ENCODE measurements at places on chromosomes 16 and 17. TPM values are rescaled to one million over a fixed set of nuclear protein-coding genes. Genes with fewer than 3 reads are reported as not detected.

DNA sequence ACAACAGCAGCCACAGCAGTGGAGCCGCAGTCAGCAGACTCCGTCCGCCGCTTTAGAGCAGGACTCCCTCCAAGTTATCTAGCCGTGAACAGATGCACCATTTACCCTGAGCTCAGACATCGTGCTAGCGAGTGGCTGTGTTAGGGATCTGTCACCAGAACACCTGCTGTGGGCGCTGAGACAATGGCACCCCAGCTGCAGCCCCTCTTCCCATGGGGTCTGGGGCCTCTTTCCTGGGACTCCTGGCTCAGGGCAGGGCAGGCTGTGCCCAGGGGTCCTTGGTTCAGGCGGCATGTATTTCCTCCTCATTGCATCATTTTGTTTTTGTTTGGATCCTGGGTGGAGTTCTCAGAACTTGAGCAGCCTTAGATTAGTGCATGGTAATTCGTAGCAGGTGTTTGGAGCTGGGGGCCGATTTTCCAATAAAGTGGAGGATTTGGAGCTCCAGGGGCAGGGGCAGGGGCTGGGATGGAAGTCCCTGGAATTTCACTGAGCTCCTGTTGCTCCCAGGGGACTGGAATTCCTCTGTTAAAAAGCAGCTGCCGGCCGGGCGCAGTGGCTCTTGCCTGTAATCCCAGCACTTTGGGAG, 23.4 kb downstream of the NMRAL1 start:
- H3K4me1 ChIP-seq = no peaks in the 10 kb centered on the region
- no peak overlapping the region for H3K27ac ChIP-seq
- H3K27me3 ChIP-seq = no peaks in the 10 kb centered on the region
- no peak overlapping the region for H3K4me3 ChIP-seq
- H3K36me3 ChIP-seq = peaks cover 68% of the 10 kb centered on the region
- DNase-seq = no peak

Gene CPHXL2
- not detected for total RNA-seq

Gene MMP28
- 0.96 TPM for total RNA-seq

DNA sequence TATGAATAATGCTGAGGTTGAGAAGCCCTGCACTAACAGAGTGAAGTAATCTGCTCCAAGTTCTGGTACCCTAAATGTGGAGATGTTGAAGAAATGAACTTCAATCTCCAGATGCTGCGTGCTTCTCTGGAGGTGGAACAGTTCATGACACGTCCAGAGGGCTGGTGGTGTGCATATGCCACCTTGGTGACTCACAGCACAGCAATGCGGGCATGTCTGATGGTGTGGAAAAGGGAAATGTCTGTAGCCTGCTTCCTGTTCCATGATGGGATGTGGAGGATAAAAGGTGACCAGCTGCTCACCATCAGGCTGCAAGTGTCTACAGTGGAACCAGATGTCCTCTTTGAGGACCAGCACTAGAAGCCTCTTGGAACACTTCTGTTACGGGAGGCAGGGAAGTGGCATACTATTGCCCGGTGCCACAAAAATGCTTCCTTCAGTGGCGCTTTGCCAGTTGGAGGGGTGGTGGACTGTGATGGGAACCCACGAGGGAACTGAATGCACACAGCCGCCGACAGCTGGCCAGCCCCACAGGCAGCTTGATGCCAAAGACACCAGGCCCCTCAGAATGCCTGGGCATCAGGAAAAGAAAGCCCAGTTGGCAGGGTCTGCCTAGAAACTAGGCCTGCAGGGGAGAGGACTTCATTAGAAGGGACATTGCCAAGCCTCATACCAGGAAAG, 19.9 kb downstream of the SNX11 start:
- H3K36me3 ChIP-seq = peaks cover 5% of the 10 kb centered on the region
- no peak overlapping the region for H3K27ac ChIP-seq
- H3K4me3 ChIP-seq = no peak overlapping the region
- DNase-seq = no peak

GRCh38 chr16:2082171-2082982, 34.6 kb downstream of the TSC2 start:
- peaks cover 12% of the 10 kb centered on the region for H3K36me3 ChIP-seq
- DNase-seq = no peak
- H3K4me3 ChIP-seq = no peak overlapping the region

Gene GPS2
- 127 TPM for total RNA-seq

Gene PTGES3L
- 0.30 TPM for total RNA-seq

- no peaks in the 10 kb centered on the region for H3K4me1 ChIP-seq
- no peak overlapping the region for H3K4me3 ChIP-seq
- no peaks in the 10 kb centered on the region for H3K27me3 ChIP-seq
- DNase-seq = no peak
Measured at GRCh38 chr16:3594316-3595109, 16.9 kb downstream of the SLX4 start.

Gene OSGIN1
- 1.2 TPM for total RNA-seq

Gene C1QTNF1
- total RNA-seq = not detected

Gene CHAD
- total RNA-seq = not detected

DNA sequence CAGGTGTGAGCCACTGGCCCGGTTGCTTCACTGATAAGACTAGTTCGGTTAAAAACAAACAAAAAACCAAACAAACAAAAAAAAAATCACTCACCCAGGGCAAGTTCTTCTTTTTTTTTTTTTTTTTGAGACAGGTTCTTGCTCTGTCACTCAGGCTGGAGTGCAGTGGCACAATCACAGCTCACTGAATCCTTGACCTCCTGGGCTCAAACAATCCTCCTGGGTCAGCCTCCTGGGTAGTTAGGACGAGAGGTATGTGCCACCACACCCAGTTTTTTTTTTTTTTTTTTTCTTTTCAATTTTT, 119.5 kb upstream of the CORO6 start:
- H3K4me1 ChIP-seq = peaks cover 35% of the 10 kb centered on the region
- no peak for DNase-seq
- no peak overlapping the region for H3K27ac ChIP-seq
- no peaks in the 10 kb centered on the region for H3K27me3 ChIP-seq
- peaks cover 6% of the 10 kb centered on the region for H3K36me3 ChIP-seq

DNA sequence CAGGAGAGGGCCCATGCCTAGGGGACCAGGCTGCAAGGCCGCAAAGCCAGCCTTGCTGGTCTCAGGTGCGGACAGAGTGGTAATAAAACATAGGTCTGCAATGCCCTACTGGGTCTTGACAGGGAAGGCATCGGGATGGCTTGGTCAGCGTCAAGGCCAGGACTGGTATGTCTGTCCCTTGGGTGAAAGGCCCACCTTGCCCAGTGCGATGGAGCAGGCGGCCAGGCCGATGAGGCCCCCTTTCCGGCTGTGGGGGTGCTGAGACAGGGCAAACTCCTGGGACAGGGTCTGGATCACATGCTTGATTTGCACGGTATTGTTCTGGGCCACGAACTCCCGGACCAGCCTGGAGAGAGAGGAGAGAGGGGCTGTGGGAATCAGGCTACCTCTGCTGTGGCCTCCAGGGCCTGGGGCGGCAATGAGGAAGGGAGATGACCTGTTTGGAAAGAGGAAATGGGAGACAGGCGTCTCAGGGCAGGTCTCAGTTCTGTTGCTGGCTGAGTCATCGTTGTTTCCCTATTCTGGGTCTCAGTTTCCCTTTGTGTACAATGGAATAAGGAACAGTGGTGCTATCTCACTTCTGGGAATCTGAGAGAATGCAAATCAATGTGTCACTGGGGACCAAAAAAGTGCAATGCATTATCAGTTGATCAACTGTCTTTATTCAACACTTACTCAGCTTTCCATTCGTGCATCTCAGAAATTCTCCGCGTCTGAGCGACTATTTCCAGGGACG, 14.8 kb downstream of the VAC14 start:
- no peak overlapping the region for H3K27ac ChIP-seq
- DNase-seq = no peak
- no peaks in the 10 kb centered on the region for H3K27me3 ChIP-seq
- no peaks in the 10 kb centered on the region for H3K4me1 ChIP-seq
- no peak overlapping the region for H3K4me3 ChIP-seq

DNA sequence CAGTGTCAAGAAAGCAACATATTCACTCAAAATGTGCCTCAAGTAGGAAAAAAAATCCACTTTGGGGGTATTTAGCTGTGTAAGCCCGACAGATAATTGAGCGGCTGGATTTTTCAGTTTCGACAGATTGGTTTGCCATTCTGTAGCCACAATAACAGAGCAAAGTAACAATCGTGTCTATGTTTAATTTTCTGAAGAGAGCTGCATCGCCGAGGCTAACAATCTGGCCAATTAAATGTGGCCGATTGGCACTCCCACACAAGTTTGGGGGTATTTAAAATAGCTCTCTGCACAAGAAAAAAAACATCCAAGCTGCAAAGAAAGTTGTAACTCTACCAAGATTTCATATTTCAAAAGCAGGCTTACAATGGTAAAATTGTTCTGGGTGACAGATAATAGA, 99.7 kb upstream of the CDH13 start:
- no peaks in the 10 kb centered on the region for H3K27me3 ChIP-seq
- no peak for DNase-seq
- no peak overlapping the region for H3K4me3 ChIP-seq
- no peak overlapping the region for H3K27ac ChIP-seq
- no peaks in the 10 kb centered on the region for H3K4me1 ChIP-seq

DNA sequence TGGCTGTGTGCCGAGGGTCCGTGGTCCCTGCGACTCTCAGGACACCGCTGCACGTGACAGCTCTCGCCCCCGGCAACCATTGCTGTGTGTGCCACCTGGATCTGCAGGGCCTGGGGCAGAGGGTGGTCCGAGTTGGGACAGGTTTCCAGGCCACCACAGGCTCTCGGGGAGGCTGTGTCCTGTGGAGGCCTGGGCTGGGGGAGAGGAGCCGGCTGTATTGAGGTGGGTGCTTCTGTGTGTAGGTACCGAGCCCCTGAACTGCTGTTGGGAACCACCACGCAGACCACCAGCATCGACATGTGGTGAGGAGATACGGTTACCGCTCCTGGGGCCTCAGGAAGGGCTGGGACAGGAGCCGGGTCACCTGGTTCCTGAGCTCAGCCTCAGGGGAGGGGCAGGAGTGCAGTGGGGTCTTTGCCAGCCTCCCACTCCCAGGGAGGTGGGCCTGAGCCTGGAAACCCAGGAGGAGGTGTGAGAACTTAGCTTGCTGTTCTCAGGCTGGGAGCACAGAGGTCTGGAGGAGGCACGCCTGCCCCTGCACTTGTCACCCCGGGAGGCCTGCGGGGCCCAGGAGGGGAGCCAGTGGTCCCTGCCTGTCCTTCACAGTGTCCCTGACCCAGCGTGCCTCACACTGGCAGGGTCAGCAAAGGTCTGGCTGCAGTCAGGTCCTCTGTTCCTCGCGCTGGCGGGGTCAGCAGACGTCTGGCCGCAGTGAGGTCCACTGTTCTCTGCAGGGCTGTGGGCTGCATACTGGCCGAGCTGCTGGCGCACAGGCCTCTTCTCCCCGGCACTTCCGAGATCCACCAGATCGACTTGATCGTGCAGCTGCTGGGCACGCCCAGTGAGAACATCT, 7.3 kb downstream of the SPATA2L start:
- H3K27ac ChIP-seq = no peak overlapping the region
- H3K4me3 ChIP-seq = no peak overlapping the region
- H3K36me3 ChIP-seq = peaks cover 20% of the 10 kb centered on the region
- H3K27me3 ChIP-seq = no peaks in the 10 kb centered on the region
- DNase-seq = no peak
- peaks cover 13% of the 10 kb centered on the region for H3K4me1 ChIP-seq

DNA sequence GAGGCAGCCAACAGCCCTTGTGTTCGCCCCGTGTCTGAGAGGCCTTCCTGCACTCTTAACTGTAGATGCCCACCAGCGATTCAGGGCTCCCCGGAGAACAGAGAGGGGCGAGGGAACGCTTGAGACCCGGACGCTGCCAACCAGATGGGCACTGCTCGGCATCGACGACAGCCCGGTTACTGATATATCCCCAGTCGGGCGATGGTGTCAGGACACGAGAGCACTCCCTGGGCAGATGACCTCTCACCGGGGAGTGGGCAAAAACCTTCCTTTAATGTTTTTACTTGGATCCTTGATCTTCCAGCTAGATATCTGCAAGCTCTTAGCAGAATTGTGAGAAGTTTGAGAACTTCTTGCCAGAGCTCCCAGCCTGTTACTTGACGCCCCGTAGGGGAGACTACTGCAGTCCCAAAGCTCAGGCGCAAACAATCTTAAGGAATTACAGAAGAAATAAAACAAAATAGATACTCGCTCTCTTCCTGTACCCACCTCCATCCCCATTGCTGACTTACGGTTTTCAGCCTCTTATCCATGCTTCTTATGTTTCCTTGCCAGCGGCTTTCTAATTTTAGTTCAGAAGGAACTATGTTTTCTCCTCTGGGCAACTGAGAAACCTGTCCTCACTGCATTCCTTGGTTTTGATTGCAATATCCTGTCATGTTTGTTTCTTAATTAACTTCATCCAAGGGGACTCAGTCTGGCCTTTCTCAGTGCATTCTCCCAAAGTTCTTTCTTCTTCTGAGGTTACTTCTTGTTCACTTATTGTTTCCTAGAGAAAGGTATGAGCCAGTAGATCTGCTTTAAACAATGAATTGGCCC, 845 bp downstream of the SP2 start:
- peak overlapping the region; percentile 97 for H3K27ac ChIP-seq
- peaks cover 42% of the 10 kb centered on the region for H3K4me1 ChIP-seq
- no peaks in the 10 kb centered on the region for H3K27me3 ChIP-seq
- H3K4me3 ChIP-seq = peak overlapping the region; percentile 57
- peaks cover 8% of the 10 kb centered on the region for H3K36me3 ChIP-seq
- DNase-seq = no peak

GRCh38 chr17:7427549-7427948, 1.1 kb upstream of the SPEM3 start:
- no peaks in the 10 kb centered on the region for H3K4me1 ChIP-seq
- no peaks in the 10 kb centered on the region for H3K36me3 ChIP-seq
- no peak overlapping the region for H3K4me3 ChIP-seq
- H3K27me3 ChIP-seq = no peaks in the 10 kb centered on the region

Gene MOSMO
- 21.9 TPM for total RNA-seq

Gene ZG16
- total RNA-seq = not detected
